ENCODE measurements at places on chromosomes 11 and 22.

GRCh38 chr11:34425360-34425759, 13.4 kb upstream of the CAT start:
- DNase-seq = no peak

GRCh38 chr11:20926799-20927540, 257.6 kb downstream of the NELL1 start:
- no peak for DNase-seq

GRCh38 chr11:83717537-83717936, 431.4 kb upstream of the CCDC90B start:
- no peak for DNase-seq

GRCh38 chr22:36730176-36730858, 26.8 kb upstream of the CACNG2 start:
- no peak for DNase-seq

GRCh38 chr22:44645531-44645930, 56.5 kb upstream of the PRR5 start:
- DNase-seq = no peak

DNA sequence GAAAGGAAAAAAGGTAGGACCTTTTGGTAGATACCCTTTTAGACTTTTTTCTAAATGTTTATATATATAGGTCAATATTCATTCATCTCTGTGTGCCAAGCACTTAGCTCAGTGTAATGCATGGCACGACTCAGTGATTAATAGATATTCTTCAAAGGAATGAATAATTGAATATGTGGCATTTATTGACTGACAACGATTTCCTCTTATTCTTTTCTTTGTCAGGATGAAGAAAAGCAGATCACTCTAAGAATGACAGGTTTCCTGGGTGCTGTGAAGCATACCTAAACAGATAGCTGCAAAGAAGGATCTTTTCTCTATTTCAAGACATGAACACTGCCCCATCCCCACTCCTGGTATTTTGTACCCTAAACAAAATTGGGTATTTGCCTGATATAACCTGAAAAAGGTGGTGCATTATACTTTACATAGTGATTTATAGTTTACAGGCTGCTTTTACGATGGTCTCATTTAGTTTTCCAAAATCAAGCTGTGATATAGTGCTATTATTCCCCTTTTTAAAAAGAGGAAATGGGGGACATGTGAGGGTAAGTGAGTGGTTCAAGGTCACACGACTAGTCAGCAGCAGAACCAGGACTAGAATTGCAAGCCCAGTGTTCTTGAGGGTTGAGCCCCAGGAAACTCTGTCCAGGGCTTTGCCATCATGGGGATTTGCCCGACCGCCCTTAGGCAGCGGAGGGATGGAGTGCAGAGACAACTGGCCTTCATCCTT, 32.9 kb upstream of the CLMP start:
- no peak for DNase-seq

- no peak for DNase-seq
Measured at GRCh38 chr11:115527534-115528125, 23.4 kb upstream of the CADM1 start.

- DNase-seq = no peak
Measured at GRCh38 chr11:66069715-66070603, at the start of gene PACS1. PACS1 (plus strand) TSS chr11:66070272; CDS start chr11:66070487, 215 bp downstream.

DNA sequence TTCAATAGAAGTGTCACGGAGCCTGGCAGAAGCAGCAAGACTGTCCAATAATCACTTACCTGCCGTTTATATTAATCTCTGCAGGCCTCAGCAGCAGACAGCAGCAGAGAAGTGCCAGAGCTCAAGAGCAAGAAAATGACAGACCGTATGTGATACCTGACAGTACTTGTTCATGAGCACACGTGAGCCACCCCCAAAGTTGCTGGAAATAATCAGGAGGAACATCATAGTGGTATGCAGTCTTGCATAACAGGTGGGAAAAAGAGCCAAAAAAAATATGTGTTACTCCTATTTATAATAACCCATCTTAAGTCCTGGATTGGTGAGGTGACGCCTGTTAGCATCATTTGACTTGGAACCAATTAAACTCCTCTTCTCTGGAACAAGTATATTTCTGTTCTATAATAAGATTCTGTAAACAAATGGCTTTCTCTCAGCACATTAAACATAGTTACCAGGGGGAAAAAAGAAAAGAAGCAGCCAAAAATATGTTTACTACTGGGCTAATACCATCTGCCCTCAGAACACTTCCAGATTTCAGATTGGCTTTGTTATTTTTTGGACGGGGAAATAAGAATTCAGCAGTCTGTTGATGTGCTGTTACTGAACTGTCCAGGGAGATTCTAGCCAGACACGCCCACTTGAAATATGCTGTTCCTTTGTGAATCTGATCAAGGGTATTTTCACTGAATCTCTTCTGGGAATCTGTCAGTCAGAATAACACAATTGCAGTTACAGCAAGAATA, 7.9 kb upstream of the SLN start:
- DNase-seq = no peak
